CD4-positive, alpha-beta T cell treated with Interferon gamma for 1 hour (primary cell): ENCODE measurements at places on chromosomes 7 and 10.
A peak's percentile ranks its signal among the peaks of the same experiment; 100 is the strongest.

- DNase-seq: no peak
Measured at GRCh38 chr7:36171503-36171902, 18.4 kb downstream of the EEPD1 start.

GRCh38 chr10:133438711-133439273 lies 14.4 kb upstream of the SPRN start:
- no peak for DNase-seq

DNA sequence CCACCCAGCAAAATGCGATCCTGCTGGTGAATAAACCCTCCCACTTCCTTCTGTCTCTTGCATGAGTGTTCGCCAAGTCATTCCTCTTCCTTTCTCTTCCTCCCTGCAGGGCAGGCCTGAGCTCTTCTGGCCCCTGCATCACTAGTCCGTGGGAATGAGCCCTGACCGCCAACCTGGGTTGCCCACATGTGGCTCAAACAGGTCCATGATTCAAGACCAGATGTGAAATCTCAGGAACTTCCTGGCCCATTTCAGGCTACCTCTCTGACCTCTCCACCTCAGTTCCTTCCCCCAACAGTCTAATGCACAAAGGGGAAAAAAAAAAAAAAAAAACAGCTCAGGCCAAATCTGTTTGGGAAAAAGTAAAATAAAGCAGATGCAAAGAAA lies 5.4 kb upstream of the YWHAG start:
- no peak for DNase-seq

- no peak for DNase-seq
Measured at GRCh38 chr7:48016641-48017040, 12.3 kb downstream of the SUN3 start.

DNA sequence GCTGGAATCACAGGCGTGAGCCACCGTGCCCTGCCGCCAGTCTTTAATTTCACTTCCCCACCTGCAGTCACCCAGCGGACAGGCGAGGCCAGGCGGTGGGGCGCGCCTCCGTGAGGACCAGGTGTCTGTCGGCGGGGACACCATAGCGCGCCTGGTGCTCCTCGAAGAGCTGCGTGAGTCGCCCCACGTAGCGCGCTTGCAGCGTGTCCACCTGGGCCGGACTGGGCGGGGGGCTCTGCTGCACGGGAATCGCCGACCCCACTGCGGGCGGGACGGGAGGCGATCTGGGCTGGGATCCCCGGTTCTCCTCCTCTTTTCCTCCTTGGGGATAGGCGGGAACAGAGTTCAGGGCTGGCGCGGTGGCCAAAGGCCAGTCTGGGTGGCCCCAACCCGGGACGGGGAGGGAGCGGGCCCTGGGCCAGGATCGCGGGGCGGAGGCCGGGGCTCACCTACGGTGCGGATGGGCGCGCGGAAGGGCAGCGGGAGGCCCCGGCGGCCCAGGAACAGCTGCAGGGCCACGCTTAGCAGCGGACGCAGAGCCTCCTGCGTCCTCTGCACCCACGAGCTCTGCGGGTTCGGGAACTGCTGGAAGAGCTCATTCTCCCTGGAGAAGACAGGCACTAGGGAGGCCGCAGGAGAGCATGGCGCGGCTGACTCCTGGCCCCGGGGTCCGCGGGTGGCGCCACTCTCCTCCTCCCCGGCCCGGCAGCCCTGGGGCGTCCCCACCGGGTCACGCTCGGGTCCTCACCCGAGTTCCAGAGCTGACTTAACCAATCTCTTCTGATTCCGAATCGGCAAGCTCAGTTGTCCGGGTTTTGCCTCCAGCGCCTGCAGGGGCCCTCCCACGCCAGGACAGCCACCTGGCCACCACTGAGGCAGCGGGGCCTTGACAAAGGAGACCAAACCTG lies 1.1 kb upstream of the MOGAT3 start:
- no peak for DNase-seq

- no peak for DNase-seq
Measured at GRCh38 chr10:49076319-49076718, 39.0 kb downstream of the VSTM4 start.

DNA sequence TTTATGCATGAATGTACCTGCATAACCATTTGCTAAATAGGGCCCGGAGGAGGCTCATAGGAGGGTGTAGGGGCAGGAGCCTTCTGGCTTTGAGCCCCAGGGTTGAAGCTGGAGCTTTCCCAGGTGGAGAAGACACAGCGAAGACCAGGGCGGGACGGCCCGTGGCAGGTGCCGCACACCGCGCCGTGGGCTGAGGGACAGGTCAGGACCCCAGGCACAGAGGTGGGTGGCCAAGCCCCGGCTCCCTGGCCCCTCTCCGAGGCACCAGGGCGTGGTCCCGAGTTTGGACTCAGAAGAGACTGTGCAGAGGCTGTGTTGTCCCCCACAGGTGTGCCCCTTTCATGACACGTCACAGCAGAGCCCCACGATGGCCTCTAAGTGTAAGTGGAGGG lies 56.5 kb downstream of the PWWP2B start:
- DNase-seq: no peak

GRCh38 chr10:63553473-63553872 lies 32.3 kb downstream of the REEP3 start:
- DNase-seq: no peak

DNA sequence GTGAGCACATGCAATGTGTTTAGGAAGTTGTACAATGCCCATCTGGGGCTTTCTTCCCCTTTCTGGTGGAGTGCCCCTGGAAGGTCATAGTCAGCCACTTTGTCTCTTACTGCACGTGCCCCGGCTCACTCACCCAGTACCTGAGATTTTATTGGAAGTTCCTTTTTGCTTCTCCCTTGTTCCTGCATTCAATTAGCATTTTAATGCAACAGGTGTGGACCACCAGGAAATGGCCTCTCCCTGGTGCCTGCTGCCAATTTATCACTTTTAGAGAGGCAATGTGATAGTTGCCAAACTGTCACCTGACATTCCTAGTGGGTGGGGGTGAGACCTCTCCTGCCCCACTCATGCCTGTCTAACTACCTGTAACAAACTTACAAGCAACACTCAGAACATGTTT lies 293.4 kb upstream of the DKK1 start:
- no peak for DNase-seq

- no peak for DNase-seq
Measured at GRCh38 chr10:75377869-75378268, 23.7 kb downstream of the ZNF503 start.

- no peak for DNase-seq
Measured at GRCh38 chr7:22945584-22945983, 68.3 kb downstream of the HYCC1 start.

GRCh38 chr7:148146346-148146745 lies 444.2 kb upstream of the C7orf33 start:
- DNase-seq: no peak

- no peak for DNase-seq
Measured at GRCh38 chr7:142298009-142298408, 40.2 kb upstream of the PRSS58 start.

DNA sequence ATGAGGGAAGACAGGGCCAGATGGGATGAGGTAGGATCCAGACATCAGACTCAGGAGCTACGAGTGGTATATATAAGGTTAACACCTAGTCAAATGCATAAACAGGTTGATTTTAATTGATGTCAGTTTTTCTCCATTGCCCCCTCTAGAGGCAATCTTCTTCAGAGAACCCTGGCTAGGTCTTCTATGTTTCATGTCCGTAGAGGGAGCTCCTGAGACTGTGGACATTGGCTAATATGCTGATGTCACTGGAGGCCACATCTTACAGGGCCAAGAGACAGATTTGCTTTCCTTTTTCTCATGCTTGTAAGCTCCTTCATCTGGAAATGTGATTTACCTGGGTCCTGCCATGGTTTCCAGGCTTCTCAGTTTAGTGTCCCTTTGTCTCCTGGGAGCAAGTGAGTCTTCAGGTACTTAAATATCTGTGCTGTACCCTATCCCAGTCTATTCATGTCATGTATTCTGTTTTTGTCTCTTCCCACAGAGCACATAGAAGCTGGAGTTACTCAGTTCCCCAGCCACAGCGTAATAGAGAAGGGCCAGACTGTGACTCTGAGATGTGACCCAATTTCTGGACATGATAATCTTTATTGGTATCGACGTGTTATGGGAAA lies 161.6 kb upstream of the PRSS1 start:
- DNase-seq: no peak

- no peak for DNase-seq
Measured at GRCh38 chr7:148210804-148211325, 379.7 kb upstream of the C7orf33 start.

- peak; percentile 58 for DNase-seq
Measured at GRCh38 chr7:158957921-158958491, 101.6 kb downstream of the DYNC2I1 start.

DNA sequence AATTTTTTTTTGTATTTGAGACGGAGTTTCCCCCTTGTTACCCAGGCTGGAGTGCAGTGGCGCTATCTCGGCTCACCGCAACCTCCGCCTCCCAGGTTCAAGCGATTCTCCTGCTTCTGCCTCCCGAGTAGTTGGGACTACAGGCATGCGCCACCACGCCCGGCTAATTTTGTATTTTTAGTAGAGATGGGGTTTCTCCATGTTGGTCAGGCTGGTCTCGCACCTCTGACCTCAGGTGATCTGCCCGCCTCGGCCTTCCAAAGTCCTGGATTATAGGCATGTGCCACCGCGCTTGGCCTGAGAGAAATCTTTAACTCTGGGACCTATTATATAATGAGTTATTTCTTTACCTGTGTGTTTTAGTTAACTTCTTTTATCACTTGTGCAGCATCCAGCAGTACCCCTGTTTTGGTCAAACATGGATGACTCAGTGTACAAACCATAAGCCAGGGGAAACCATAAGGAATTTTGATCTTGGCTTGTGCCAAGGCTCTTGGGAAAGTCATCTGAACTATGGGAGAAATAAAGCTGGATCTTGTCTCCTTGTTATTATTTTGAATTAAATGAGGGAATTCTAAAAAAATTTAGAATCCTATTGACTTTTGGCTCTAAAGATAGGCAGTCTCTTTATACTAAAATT lies 23.6 kb upstream of the ZRANB1 start:
- DNase-seq: no peak

DNA sequence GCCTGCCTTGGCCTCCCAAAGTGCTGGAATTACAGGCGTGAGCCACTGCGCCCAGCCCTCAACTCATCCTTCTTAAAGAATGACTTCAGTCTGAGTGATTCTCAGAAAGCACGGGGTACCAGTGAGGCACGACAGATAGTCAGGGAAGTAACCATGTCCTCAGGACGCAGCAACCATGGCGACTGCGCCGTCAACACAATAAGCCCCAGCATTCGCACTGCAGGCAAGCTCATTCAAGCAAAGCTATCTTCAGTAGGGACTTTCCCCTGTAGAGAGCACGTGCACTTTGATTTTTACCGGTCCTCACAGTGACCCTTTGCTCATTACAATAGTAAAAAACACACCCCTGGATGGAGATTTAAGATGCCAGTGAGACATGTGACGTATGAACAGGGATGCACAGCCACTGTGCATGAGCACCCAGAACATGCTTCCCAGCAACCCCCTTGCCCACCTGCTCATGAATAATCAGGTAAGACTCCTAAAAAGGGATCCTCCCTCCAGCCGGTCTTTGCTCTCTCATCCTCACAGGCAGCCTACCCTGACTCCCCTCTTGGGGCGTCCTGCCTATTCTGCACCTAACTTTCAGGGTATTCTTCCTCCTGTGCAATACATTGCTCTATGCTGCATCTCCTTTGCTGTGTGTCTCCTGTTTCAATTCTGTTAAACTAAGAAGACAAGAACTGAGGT lies 9.1 kb downstream of the WDR86 start:
- peak; percentile 76 for DNase-seq

DNA sequence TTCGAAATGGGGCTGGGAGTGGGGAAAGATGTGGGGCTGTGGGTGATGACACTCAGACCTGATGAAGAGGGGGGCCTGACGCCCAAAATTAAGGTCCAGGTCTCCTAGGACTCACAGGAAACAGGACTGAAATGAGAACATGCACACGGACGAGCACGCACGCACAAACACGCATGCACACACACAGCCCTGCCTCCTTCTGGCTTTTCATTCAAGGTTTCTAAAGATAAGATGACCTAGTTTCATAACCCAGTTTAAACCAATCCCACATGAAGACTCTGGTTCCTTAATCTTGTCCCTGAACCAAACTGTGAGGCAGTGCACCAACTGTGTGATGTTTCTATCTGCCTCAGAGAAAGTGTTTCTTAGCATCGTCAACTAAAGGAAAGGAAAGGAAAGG lies 162.0 kb downstream of the DGKI start:
- DNase-seq: no peak

GRCh38 chr7:38700116-38700515 lies 68.9 kb upstream of the AMPH start:
- DNase-seq: no peak

GRCh38 chr7:151020231-151020630 lies 4.1 kb downstream of the ATG9B start:
- DNase-seq: no peak

DNA sequence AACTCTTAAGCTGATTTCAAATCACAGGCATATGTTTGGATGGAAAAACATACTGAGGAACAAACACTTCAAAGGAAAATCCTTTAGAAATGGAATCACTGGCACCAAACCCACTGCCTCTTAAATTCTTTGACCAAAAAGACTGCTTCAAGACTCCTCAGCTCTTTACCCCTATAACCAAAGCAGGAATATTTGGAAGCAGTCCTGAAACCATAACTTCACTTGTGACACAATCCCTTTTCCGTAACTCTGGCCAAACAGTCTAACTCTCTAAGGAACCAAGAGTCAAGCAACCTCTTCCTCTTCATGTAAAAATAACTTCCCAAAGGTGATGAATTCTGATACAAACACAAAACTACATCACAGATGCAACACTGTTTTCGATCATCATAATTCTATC lies 104.3 kb downstream of the MTERF1 start:
- DNase-seq: no peak

- DNase-seq: no peak
Measured at GRCh38 chr10:130432271-130432670, 296.1 kb downstream of the GLRX3 start.

DNA sequence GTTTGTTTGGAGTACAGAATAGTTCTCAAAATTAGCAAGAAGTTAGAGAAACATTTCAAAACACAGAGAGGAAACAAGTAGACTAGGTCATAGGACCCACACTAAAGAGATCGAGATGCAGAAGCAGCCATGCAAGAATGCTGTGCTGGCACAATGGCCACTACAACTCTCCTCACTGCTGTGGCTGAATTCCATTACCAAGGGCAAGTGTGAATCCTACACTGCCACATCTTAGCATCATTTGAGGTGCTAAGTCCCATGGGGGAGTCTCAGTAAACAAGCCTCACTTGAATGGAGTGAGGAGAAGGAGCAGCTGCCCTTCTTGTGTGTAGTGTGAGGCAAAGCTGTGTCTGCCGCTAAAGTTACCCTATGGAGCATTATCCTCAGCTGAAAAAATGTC lies 56.7 kb downstream of the PCLO start:
- DNase-seq: no peak

- no peak for DNase-seq
Measured at GRCh38 chr7:139389091-139389490, 29.4 kb downstream of the LUC7L2 start.

- DNase-seq: peak; percentile 33
Measured at GRCh38 chr7:74226633-74227032, 16.8 kb downstream of the LAT2 start.

DNA sequence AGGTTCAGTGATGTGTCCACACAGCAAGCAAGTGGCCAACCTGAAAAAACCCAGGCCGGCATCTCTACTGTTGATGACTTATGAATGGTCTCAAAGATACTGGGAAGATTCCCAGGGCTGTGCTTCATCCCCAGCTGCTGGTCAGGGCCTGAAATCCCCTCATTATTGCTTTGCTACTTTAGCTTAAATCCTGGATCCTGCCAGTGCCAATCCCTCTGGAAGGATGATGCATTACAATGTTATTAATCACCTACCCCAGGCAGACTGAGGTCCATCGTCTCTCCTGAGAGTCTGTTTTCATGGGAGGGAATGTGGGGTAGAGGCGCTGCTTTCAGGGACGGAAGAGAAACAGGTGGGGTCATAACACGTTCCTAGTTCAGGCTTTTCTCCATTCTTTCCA lies 371.6 kb downstream of the RPS24 start:
- no peak for DNase-seq

GRCh38 chr10:133180192-133180964 lies 20.4 kb downstream of the KNDC1 start:
- no peak for DNase-seq
